ENCODE measurements at places on chromosomes 1 and 21.

DNA sequence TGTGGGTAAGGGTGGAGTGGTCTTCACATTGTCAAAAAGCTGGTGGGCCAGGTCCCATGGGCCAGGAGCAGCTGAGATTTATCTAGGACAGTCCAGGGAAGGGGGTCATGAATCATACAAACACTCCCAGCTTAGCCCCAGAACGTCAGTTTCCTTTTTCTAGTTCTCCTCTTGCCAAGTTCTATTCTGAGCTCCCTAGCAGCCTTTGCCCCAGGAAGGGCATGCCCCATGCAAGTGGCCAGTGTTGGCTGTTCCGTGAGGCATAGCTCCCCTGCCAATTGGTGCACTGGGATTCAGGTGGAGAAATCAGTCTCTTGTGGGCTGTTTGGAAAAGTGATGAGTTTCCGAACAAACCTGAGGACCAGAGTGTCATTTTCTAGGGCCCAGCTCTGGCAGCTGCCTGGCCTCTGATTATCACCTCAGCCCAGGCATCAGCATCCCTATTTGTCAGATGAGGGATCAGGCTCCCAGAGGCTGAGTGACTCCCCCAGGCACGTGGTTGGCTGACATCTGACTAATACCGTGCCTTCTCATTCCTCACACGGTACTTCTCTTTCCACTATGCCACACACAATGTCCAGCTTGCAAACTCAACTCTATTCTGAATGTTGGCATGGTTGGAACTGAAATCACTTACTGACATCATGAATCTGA is 14.2 kb upstream of the MYOM3 start:
- no peak for DNase-seq

- DNase-seq, result no peak
These were observed 3.1 kb downstream of the KLHDC8A start for GRCh38 chr1:205353612-205354011.

DNA sequence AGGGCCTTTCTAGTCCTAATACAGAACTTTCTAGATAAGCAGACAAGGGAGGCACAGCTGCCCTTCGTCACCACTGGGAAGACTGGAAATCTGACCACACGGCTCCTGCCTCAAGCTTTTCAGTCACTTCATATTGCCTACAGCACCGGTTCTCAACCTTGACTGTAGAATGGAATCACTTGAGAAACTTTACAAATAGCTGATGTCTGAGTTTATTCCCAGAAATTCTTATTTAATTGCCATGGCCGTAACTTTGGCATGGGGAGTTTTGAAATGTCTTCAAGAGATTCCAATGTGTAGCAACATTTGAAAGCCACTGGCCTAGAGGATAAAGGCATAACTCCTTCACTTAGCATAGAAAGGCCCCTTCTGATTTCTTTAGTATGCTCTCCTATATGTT is 42.4 kb upstream of the STMN1 start:
- DNase-seq, result no peak

- DNase-seq, result peak; percentile 11
These were observed 150.1 kb downstream of the PLXNA2 start for GRCh38 chr1:208093754-208094719.

DNA sequence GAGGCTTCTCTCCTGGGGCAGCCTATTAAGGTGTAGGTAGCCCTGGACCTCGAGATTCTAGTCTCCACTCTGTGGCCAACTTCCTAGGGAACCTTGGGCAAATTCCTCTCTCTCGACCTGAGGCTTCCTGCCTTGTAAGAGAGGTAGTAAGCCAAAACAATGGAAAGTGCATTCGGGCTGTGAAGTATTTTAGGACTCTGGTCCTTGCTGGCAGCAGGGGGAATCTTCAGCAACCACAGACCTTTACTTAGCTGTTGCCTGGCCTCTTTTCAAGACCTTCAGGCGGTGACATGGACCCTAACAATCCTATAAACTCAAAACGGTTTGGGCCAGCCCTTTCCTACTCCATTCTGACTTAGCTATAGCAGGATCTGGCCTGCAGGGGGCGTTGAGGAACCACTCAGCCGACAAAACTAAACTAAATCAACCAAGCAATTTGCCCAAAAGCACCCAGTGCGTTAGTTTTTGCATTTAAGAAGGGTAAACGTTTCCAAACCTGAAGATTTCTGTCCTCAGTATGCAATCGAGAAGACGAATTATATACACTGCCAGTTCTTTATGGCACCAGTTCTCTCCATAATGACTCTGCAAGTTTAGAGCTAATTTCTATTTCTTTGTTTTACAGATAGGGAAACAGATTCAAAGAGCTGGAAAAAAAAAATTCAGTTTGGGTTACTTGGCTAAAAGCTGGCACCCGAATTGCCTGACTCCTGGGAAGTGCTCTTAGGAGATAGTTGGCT is 10.9 kb upstream of the SESN2 start:
- DNase-seq, result peak; percentile 70

DNA sequence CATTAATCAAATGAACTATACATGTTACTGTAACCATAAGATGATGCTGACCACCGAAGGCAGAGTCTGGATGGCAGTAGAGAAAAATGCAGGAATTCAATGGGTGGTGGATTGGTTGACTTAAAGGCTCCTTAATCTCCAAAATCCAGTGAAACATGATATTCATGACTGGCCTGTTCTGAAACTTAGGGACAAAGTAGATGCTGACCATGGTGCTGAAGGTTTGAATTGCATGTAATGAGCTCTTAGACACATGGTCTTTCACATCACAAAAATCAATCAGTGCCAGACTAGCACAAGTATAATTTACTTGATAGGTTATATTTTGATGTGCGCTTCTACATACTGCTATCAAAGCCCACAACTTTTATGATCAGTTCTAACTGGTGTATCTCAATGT is 30.9 kb upstream of the NTMT2 start:
- DNase-seq, result no peak

DNA sequence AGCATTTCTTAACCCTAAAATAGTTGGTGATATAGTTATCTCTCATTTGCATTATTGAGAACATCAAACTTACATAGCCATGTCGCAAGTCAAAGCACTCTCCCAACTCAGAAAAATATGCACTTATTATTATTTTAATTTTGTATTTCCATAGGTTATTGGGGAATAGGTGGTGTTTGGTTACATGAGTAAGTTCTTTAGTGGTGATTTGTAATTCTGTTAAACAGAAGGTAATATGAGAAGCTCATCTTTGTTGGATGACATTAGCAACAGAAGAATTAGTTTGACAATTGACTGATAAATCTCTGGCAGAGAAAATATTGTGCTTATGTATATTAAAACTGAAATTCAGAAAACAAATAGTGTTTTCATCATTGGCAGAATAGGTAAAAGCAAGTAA is 154.8 kb downstream of the NFIA start:
- DNase-seq, result no peak

DNA sequence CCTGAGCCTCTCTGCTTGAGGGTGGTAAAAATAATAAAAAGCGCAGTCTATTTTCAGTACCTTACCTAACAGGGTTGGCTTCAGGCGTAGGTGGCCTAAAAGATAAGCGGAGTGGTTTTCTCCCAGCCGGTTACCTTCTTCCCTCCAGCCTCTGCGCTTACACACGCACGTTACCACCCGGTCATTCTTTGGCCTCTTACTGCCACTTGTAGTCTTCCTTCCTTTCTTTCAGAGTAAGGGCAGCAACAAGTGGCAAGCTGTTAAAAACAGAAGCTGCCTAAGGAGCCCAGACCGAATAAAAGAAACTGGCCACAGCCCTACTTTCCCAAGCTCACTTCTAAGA is 35.4 kb downstream of the CLCA1 start:
- DNase-seq, result no peak

GRCh38 chr1:185305419-185305818 is 11.6 kb downstream of the IVNS1ABP start:
- DNase-seq, result no peak

GRCh38 chr1:193960040-193960439 is 773.6 kb upstream of the B3GALT2 start:
- no peak for DNase-seq

DNA sequence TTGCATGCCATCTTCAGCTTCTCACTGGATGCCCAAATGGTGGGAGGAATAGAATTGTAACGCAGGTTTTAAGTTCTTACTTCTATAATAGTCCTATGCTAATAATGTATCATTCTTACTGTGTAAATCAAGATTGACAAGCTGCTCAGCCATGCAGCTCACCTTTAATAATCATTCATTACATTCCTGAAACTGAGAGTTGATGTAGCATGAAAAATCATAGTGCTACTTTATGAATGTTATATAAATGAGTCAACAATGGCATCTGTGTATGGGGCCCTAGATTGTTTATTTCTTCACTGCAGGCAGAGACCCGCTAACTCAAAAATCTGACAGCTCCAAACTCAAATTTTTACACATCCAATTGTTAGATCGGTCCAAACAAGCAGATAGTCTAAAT is 34.4 kb downstream of the FH start:
- no peak for DNase-seq

DNA sequence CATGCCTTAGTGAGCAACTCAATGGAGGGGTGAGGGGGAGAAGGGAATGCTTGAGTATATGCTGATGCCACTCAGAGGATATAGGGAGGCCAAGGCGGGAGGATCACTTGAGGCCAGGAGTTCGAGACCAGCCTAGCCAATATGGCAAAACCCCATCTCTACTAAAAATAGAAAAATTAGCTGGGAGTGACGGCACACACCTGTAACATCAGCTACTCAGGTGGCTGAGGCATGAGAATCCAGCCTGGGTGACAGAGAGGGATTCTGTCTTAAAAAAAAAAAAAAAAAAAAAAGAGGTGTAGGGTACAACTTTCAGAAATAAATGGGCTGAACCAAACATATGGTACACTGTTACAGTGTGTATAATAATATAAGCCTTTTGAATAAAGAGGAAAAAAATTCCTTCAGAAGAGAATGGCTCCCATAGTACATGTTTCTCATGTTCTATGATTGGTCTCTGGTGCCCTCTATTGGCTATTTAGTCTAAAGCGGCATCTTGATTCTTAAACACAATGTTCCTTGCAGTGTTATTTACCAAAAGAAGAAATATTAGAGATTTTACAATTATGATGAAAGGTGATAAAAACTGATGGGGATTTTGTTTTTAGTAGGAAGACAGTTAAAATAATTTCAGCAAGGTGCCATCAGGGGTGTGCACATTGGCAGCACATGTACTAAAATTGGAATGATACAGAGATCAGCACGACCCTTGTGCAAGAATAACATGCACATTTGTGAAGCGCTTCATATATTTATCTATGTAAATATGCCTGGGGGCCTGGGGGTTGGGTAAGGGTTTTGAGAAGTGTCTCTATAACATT is 109.8 kb downstream of the PATJ start:
- DNase-seq, result no peak

- DNase-seq, result no peak
These were observed 6.4 kb downstream of the STMN1 start for GRCh38 chr1:25899792-25900191.

DNA sequence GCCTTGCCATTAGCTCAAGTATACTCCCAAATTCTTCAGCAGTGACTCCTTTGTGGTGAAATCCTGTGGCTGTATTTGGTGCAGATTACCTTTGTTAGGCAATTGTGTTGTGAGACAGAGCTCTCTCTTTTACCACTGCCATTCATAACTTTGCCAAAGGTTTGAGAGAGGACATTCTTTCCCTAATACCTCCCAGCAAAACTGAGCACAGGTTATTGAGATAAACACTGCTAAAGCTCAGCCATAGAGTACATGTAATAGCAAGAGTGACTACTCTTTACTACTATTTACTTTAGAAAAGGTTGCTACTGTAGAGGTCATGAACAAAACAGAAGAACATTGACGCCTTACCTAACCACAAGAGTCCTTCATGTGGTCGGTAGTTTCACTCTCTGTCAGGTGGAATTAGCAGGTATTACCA is 514.0 kb upstream of the ADAMTS5 start:
- DNase-seq, result no peak

GRCh38 chr1:227546059-227546458 is 17.3 kb upstream of the ZNF678 start:
- no peak for DNase-seq

- no peak for DNase-seq
These were observed 65.2 kb downstream of the OLFML2B start for GRCh38 chr1:161958425-161958824.

- no peak for DNase-seq
These were observed 145.5 kb upstream of the NRIP1 start for GRCh38 chr21:15210235-15210678.

GRCh38 chr1:84481317-84481716 is 2.3 kb downstream of the RPF1 start:
- no peak for DNase-seq

GRCh38 chr1:201489643-201490261 is 17.2 kb downstream of the CSRP1 start:
- DNase-seq, result no peak

DNA sequence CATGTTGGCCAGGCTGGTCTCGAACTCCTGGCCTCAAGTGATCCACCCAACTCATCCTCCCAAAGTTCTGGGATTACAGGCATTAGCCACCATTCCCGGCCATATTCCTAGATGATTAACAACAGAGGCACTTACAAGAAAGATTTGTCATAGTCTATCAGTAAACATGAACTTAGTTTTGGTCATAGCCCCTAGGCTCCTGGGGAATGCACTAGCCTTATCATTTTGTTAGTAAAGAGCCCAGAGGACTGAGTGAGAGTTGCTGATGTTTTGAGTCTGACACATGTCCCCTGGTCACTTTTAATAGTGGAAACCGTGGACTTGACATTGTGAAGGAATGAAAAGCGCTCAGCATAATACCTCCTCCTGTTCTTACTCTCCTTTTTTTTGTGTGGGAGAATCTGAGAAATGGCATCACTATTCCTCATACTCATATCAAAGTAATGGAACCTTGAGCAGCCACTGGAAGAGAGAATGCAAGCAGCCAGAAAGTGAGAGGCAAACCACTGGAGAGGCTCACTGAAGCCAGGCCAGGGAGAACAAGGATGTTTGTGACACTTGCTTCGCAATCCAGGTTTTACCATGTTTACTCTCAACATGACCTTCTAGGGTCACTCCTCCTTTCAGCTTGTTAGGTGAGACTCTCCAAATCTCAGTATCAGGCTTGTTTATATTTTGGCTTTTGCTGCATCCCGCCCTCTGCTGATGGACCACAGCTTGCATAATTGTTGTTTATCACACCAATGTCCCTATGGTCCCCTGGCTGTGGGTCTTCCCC is 14.8 kb downstream of the ATP1B1 start:
- no peak for DNase-seq

All from activated gamma-delta T cell treated with anti-CD3 and anti-CD28 coated beads, Interleukin-2, amount 50 U/mL, for 16 hours (primary cell).